ENCODE measurements at places on chromosomes 2 and 18. TPM values are rescaled to one million over a fixed set of nuclear protein-coding genes. Genes with fewer than 3 reads are reported as not detected.

The SERPINB2 gene
- not detected for total RNA-seq

The CFAP210 gene
- not detected for total RNA-seq

The CD8A gene
- 0.35 TPM for total RNA-seq

The PDK1 gene
- 69.0 TPM for total RNA-seq

The GAREM1 gene
- total RNA-seq, result 12.3 TPM

The WNT6 gene
- 13.1 TPM for total RNA-seq

The HOXD8 gene
- total RNA-seq, result 0.50 TPM

The TRABD2A gene
- 0.87 TPM for total RNA-seq

The CTLA4 gene
- total RNA-seq, result 1.3 TPM

The TRIM43 gene
- not detected for total RNA-seq

The GNAL gene
- 1.6 TPM for total RNA-seq

The ATP6V1C2 gene
- 0.96 TPM for total RNA-seq

The HOXD9 gene
- not detected for total RNA-seq

The CNTNAP5 gene
- not detected for total RNA-seq

The IKZF2 gene
- 7.2 TPM for total RNA-seq

The EVA1A gene
- total RNA-seq, result 1.6 TPM

The QPCT gene
- total RNA-seq, result 7.2 TPM

Measured in heart left ventricle (tissue), 16 donors.